ENCODE measurements at places on chromosomes 4 and X. TPM values are rescaled to one million over a fixed set of nuclear protein-coding genes. Genes with fewer than 3 reads are reported as not detected.

GK gene
- 31.2 TPM for total RNA-seq

GRCh38 chr4:112847781-112848180, 201.7 kb upstream of the ANK2 start:
- no peak for DNase-seq

PRPS1 gene
- 31.6 TPM for total RNA-seq

PLK4 gene
- total RNA-seq, result 13.3 TPM

DNA sequence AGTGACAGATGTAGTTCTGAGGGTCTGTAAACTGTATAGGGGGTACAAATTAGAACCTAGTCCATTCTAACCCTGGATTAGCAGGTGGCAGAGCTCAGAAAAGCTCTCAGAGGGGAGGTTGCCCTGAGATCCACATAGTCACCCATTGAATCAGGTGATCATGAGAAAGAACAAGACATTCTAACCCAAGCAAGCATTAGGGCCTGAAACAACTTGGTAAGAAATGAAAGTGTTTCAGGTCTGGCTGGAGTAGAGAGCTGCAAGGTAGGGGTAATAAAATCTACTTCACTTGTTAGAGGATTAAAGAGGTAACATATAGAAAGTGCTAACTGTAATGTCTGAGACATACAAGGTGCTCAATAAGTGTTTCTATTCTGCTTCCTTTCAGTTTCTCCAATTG, 8.8 kb upstream of the BMP2K start:
- DNase-seq, result no peak

All from lung (tissue), 17 donors.